Effector memory CD8-positive, alpha-beta T cell (primary cell): ENCODE measurements at places on chromosomes 11 and 22.

DNA sequence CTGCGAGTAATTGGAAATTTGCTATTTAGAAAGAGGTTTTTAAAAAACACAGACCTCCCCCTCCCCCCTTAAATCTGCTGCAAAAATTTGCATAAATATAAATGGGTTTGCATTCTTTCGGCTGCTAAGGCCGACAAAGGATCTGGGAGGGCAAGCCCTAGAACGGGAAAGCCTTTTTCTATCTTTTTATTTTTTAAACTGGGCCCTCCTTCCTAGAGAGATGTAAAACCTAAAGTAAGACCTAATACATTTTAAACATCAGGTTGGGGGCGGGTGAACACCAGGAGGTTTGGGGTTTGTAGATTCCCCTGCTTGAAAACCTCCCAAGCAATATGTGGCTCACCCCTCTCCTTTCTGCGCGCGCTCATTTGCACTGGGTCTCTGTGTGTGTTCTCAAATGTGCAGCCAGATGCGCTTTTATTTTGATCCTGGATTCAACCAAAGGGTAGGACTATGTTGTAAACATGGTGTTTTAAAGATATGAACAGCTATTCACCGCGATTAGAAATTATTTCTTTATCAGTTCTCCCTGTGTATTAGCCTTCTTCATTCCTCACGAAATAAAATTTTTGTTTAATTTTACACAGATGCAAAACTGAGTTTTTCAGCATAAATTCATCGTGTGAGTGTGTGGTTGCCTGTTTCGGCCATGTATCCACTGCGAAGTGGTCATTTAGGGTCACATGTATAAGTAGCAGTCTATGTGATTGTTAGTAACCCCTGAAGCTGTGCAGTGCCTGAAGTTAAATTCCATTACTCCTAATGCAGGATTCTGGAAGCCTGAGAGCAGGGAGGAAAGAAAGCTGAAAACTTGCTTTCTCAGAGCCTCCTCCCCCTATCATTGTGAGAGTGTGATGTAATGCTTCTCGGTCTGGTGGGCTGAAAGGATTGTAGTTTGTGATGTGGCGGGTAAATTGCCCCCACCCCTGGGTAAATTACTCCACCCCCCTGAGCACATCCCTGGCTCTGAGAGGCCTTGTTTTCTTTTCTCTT lies 988 bp downstream of the TNRC6B start:
- no peak for DNase-seq

DNA sequence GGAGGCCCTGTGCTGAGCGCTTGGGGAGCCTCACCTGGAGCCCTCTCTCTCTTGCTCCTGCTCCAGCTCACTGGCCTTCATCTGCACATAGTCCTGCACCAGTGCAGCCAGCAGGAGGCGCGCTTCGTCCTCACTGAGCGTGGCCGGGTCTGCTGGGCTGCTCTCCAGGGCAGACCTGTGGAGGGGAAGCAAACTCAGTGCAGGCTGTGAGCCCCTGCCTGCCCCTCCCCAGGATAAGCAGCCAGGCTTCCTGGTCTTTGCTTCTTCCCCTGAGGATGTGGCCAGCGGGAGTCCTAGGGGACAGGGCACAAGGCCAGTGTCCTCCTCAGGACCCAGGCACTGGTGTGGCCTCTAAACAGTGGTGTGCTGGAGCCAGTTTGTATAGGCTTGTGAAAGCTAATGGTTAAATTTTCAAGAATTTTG lies 2.2 kb downstream of the CALCA start:
- DNase-seq, result no peak

- DNase-seq, result no peak
These were observed 1459.4 kb upstream of the TENM4 start for GRCh38 chr11:80900265-80900664.

- no peak for DNase-seq
These were observed 10.4 kb upstream of the TCF20 start for GRCh38 chr22:42280836-42281235.
